A549 treated with RU486 at 1 μM for 4 hours (cell line): ENCODE measurements at places on chromosomes 2 and 18. TPM values are rescaled to one million over a fixed set of nuclear protein-coding genes. Genes with fewer than 3 reads are reported as not detected.

Gene UGT1A10
- total RNA-seq = 0.15 to 0.17 TPM in 2 of 5 replicates, not detected in the others

Gene MRPL33
- total RNA-seq = 282 to 542 TPM (median 292 TPM) in 5 replicates

Gene WDR75
- total RNA-seq = 23.9 to 57.1 TPM (median 43.5 TPM) in 5 replicates

Gene CFAP53
- 0.13 to 0.37 TPM (median 0.15 TPM) in 5 replicates for total RNA-seq

Gene SPRED2
- total RNA-seq = 29.0 to 35.1 TPM (median 32.9 TPM) in 5 replicates

Gene FOXD4L1
- total RNA-seq = 0.21 to 0.58 TPM (median 0.28 TPM) in 5 replicates

Gene GATA6
- total RNA-seq = 2.0 to 2.9 TPM (median 2.6 TPM) in 5 replicates

Gene HOXD13
- total RNA-seq = 0.15 to 0.29 TPM (median 0.16 TPM) in 5 replicates

Gene TEX44
- total RNA-seq = not detected in 5 replicates

Gene PMS1
- 4.1 to 8.0 TPM (median 7.6 TPM) in 5 replicates for total RNA-seq

Gene VAMP5
- 0.15 TPM in 1 of 5 replicates, not detected in the others for total RNA-seq

Gene FAM124B
- total RNA-seq = 0.06 TPM in 1 of 5 replicates, not detected in the others

Gene SERPINB13
- not detected in 5 replicates for total RNA-seq

Gene RND3
- total RNA-seq = 56.1 to 75.4 TPM (median 67.3 TPM) in 5 replicates

Gene SNED1
- 0.30 to 1.1 TPM (median 0.53 TPM) in 5 replicates for total RNA-seq

Gene HS1BP3
- total RNA-seq = 34.0 to 43.2 TPM (median 39.4 TPM) in 5 replicates

Gene BOLL
- total RNA-seq = not detected in 5 replicates

Gene MC2R
- not detected in 5 replicates for total RNA-seq

Gene MARCO
- total RNA-seq = 0.08 to 0.23 TPM in 2 of 5 replicates, not detected in the others

Gene SAP130
- 11.8 to 12.4 TPM (median 12.2 TPM) in 5 replicates for total RNA-seq

Gene BMP10
- not detected in 5 replicates for total RNA-seq
